ENCODE measurements at places on chromosomes 1 and 21.

- H3K4me1 ChIP-seq = no peaks in the 10 kb centered on the region
- H3K27me3 ChIP-seq = no peaks in the 10 kb centered on the region
- no peak overlapping the region for H3K27ac ChIP-seq
- DNase-seq = no peak
- no peak overlapping the region for H3K4me3 ChIP-seq
These were observed 104.1 kb downstream of the SLC35F3 start for GRCh38 chr1:234008591-234008990.

- H3K4me1 ChIP-seq = no peaks in the 10 kb centered on the region
- H3K27me3 ChIP-seq = no peaks in the 10 kb centered on the region
- no peak overlapping the region for H3K27ac ChIP-seq
- H3K4me3 ChIP-seq = peak overlapping the region; percentile 39
- H3K36me3 ChIP-seq = no peaks in the 10 kb centered on the region
These were observed 222.0 kb upstream of the PKN2 start for GRCh38 chr1:88462096-88462487.

GRCh38 chr1:117128323-117129079, 7.0 kb upstream of the TRIM45 start:
- H3K4me3 ChIP-seq = no peak overlapping the region
- no peak overlapping the region for H3K27ac ChIP-seq
- H3K27me3 ChIP-seq = no peaks in the 10 kb centered on the region
- no peaks in the 10 kb centered on the region for H3K4me1 ChIP-seq
- no peaks in the 10 kb centered on the region for H3K36me3 ChIP-seq

DNA sequence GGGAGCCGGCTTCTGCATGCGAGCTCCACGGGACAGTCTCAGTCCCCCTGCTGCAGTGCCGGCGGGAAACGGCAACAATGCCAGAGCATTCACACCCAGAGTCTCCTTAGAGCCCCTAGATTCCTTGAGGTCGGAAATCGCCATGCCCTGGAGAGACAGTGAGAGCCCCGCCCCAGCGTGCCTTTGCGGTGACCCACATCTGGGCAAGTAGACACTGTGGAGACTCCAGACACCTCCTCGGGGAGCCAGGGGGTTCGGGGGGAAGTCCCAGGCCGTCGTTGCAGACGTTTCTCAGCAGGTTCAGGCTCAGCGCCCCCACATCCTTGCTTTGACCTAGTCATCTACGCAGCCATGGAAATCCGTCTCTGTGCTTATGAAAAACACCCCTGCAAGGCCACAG, 81.3 kb upstream of the ARHGEF16 start:
- peaks cover 39% of the 10 kb centered on the region for H3K4me1 ChIP-seq
- peak overlapping the region; percentile 95 for H3K27ac ChIP-seq

- H3K27ac ChIP-seq = no peak overlapping the region
- H3K4me1 ChIP-seq = no peaks in the 10 kb centered on the region
These were observed 31.0 kb downstream of the HSD3B1 start for GRCh38 chr1:119537966-119538365.

DNA sequence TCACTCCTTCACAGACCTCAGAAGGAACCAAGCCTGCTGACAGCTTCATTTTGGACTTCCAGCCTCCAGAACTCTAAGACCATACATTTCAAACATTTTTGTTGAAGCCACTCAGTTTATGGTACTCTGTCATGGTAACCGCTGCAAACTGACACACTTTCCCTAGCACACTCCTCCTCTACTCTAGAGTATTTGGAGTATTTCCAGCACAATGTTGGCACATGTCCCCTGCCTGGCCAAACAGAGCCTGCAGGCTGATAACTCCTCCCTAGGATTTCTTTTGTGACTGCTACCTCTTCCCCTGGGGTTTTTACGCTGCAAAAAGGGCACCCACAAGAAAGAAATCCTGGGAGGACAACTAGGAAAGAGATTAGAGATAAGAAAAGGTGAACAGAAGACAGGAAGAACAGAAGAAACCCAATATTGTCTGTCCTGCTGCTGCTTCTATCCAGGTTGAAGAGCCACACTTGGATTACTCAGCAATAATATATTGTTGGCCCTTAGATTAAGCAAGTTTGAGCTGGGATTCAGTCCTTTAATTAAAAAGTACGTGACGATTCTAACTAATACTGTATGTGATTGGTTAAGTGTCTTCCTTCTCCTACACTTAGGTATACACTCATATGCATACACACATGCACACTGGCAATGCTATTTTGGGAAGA, 844.1 kb downstream of the LTN1 start:
- no peaks in the 10 kb centered on the region for H3K27me3 ChIP-seq
- no peak overlapping the region for H3K4me3 ChIP-seq
- DNase-seq = no peak
- H3K36me3 ChIP-seq = no peaks in the 10 kb centered on the region

GRCh38 chr1:101975371-101975770, 21.4 kb downstream of the OLFM3 start:
- no peaks in the 10 kb centered on the region for H3K36me3 ChIP-seq
- no peak overlapping the region for H3K27ac ChIP-seq
- H3K27me3 ChIP-seq = no peaks in the 10 kb centered on the region

- no peaks in the 10 kb centered on the region for H3K27me3 ChIP-seq
- DNase-seq = no peak
- no peak within 1 kb of the TSS for H3K27ac ChIP-seq
- H3K36me3 ChIP-seq = no peaks in the 10 kb centered on the region
These were observed at the start of gene KMO for GRCh38 chr1:241532162-241532531. Gene KMO (plus strand): TSS chr1:241532378. CDS start chr1:241532445, 67 bp downstream.

DNA sequence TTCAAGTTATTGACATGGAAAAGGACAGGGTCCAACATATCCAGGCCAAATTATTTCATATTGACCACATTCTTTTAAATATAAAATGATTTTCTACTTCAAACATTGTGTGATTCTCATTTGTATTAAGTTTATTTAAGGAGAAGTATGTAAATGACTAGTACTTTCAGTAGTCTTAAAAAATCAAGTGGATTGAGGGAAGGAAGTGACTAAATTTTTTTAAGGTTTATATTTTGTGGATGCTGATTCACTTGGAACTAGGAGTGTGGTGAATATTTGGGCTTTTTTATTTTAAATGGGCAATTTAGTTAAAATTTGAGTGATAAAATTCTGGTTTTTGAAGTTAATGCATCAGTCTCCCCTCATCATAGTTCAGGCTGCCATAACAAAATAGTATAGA, 10.1 kb downstream of the PRRC2C start:
- no peaks in the 10 kb centered on the region for H3K36me3 ChIP-seq
- H3K4me1 ChIP-seq = no peaks in the 10 kb centered on the region
- H3K4me3 ChIP-seq = no peak overlapping the region
- no peak for DNase-seq

DNA sequence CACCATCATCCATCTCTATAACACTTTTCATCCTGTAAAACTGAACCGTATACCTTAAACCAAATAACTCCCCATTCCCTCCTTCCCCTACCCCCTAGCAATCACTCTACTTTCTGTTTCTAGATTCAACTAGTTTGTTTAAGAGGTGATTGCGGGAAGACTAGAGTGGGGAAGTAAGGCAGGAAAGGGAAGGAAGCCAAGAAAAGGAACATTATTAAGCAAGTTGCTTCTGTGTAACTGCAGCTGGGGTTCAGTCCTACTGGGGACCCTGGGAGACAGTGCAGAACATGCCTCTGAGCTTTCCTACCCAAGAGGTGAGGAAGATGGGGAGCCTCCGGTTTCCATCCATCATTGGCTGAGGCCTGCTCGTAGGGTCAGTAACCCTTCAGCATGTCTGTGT, 28.9 kb upstream of the H3-3A start:
- H3K27me3 ChIP-seq = no peaks in the 10 kb centered on the region
- H3K27ac ChIP-seq = peak overlapping the region; percentile 66
- no peak overlapping the region for H3K4me3 ChIP-seq
- no peak for DNase-seq
- no peaks in the 10 kb centered on the region for H3K36me3 ChIP-seq

GRCh38 chr1:167516404-167517388, 1.6 kb downstream of the CD247 start:
- H3K27me3 ChIP-seq = no peaks in the 10 kb centered on the region
- H3K27ac ChIP-seq = no peak overlapping the region
- H3K4me3 ChIP-seq = no peak overlapping the region
- no peaks in the 10 kb centered on the region for H3K4me1 ChIP-seq
- peak; percentile 41 for DNase-seq
- no peaks in the 10 kb centered on the region for H3K36me3 ChIP-seq

- peaks cover 3% of the 10 kb centered on the region for H3K4me1 ChIP-seq
- no peak for DNase-seq
These were observed 19.9 kb downstream of the SGIP1 start for GRCh38 chr1:66553846-66554245.

GRCh38 chr1:67700692-67701410, 15.8 kb downstream of the GADD45A start:
- H3K36me3 ChIP-seq = peaks cover 30% of the 10 kb centered on the region
- no peak overlapping the region for H3K4me3 ChIP-seq
- H3K4me1 ChIP-seq = peaks cover 4% of the 10 kb centered on the region
- no peak for DNase-seq

GRCh38 chr1:74199504-74199903, 1.5 kb downstream of the FPGT start:
- no peak for DNase-seq
- peak overlapping the region; percentile 81 for H3K4me3 ChIP-seq

- no peak for DNase-seq
- H3K36me3 ChIP-seq = no peaks in the 10 kb centered on the region
- H3K27me3 ChIP-seq = no peaks in the 10 kb centered on the region
- H3K4me1 ChIP-seq = no peaks in the 10 kb centered on the region
These were observed 43.2 kb upstream of the ARHGAP29 start for GRCh38 chr1:94280541-94280940.

- peaks cover 4% of the 10 kb centered on the region for H3K4me1 ChIP-seq
- no peak for DNase-seq
- H3K27me3 ChIP-seq = no peaks in the 10 kb centered on the region
- H3K27ac ChIP-seq = no peak overlapping the region
- H3K36me3 ChIP-seq = no peaks in the 10 kb centered on the region
These were observed 22.4 kb downstream of the EDN2 start for GRCh38 chr1:41461790-41462679.

DNA sequence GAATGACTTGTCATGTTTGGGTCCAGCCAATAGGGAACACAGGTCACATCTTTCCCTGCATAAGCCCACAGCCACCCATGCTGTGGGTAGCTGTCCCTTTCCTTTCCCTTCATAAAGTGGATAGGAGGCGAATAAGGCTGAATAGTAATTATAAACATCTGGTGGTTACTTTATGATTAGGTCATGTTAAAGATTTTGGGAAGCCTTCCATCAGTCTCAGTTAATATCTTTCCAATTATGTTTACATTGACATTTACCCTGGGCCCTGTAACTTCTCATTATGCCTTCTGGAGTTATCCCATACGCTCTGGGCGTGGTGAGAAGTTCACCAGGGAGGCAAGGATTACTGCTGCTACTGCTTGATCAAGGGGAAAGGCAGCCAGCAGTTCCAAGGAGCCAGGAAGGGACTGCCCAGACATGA, 197.2 kb downstream of the HLX start:
- H3K27ac ChIP-seq = no peak overlapping the region
- no peaks in the 10 kb centered on the region for H3K4me1 ChIP-seq
- no peak for DNase-seq
- H3K4me3 ChIP-seq = no peak overlapping the region
- no peaks in the 10 kb centered on the region for H3K27me3 ChIP-seq

GRCh38 chr1:81111818-81112217, 688.9 kb upstream of the ADGRL2 start:
- no peak for DNase-seq
- no peak overlapping the region for H3K4me3 ChIP-seq
- H3K36me3 ChIP-seq = no peaks in the 10 kb centered on the region

DNA sequence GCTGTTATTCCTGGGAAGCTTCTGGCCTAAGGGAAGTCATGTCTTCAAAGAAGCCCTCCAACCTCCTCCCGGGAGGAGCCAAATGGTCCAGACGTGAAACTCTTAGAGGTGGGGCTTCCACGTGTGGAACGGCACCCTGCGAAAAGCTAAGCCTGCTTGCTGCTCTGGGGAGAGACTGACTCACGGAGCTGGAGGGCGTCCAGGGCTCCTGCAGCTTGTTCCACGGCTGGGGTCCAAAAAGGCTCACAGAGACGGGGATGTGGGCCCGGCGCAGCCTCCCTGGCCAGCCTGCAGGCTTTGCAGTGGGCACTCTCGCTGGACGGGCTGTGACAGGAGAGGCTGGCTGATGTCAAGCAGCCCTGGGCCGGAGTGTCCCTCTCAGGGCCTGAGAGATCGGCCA, 105.1 kb downstream of the COLGALT2 start:
- no peaks in the 10 kb centered on the region for H3K27me3 ChIP-seq
- DNase-seq = no peak
- no peaks in the 10 kb centered on the region for H3K36me3 ChIP-seq
- peaks cover 3% of the 10 kb centered on the region for H3K4me1 ChIP-seq
- no peak overlapping the region for H3K4me3 ChIP-seq
- no peak overlapping the region for H3K27ac ChIP-seq

DNA sequence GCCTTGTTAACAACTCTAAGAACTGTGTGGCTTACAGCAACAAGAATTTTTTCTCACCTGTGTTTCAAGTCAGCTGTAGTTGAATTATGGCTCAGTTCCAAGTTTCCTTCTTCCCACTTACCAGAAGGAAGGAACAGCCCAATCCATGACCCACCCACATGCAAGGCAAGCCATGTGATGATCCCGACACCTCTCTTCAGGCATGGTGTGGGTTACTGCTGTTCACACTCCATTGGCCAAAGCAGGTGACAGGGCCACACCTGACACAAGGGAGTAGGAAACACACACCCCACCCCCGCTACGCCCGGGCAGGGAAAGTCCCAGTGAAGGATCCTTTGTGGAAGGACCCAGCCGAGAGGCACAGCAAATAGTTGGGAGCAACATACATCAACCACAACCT, 36.3 kb downstream of the KCNJ15 start:
- H3K27ac ChIP-seq = no peak overlapping the region
- H3K4me3 ChIP-seq = no peak overlapping the region
- peaks cover 8% of the 10 kb centered on the region for H3K4me1 ChIP-seq

- DNase-seq = no peak
- no peaks in the 10 kb centered on the region for H3K36me3 ChIP-seq
- H3K4me1 ChIP-seq = no peaks in the 10 kb centered on the region
- H3K27me3 ChIP-seq = no peaks in the 10 kb centered on the region
These were observed 10.6 kb downstream of the ACTL8 start for GRCh38 chr1:17765444-17766411.

- H3K36me3 ChIP-seq = no peaks in the 10 kb centered on the region
- no peak overlapping the region for H3K27ac ChIP-seq
- no peaks in the 10 kb centered on the region for H3K27me3 ChIP-seq
- no peak for DNase-seq
- peaks cover 13% of the 10 kb centered on the region for H3K4me1 ChIP-seq
These were observed 64.7 kb downstream of the TGFBR3 start for GRCh38 chr1:91821126-91821868.
